HTR-8/SVneo (cell line): ENCODE measurements at places on chromosomes 2 and 18.

- DNase-seq, result peak; percentile 30
Measured at GRCh38 chr2:207530160-207531031, 634 bp downstream of the CREB1 start.

DNA sequence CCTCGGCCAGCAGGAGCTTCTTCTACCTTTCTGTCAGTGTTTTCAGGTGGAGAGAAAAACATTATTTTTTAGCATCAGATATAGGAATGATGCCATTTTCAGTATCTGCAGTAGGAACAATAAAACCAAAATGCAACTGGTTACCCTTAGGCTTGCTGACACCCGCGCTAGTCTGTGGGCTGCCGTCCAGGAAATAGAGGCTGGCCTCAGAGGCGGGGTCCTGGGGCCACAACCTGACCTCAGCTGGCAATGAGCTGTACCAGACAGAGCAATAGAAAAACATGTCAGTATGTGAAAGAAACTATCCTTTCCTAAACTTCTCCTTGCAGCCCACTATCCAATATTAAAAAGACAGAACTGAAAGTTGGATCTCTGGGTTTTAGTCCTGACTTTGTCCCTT, 4.6 kb upstream of the ST6GAL2 start:
- DNase-seq, result no peak

DNA sequence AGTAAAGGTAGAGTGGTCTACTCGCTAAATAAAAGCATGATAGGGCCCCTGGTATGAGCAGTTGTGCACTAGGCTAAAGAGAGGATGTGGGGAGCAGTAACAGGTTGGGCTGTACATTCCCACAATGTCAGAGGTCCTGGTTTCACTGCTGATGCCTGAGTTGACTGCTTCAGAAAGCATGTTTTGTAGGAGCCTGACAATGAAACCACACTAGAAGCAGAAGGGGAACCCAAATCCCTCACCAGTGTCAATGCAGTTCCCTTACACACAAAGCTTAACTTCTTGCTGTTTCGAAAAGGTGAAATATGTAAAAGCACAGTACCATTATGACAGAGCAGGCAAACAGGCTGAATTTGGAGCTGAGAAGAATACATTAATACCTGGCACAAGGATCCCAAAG, 291.7 kb upstream of the KYNU start:
- no peak for DNase-seq

- DNase-seq, result no peak
Measured at GRCh38 chr18:13018374-13018773, 27.2 kb downstream of the CEP192 start.

- no peak for DNase-seq
Measured at GRCh38 chr2:233280114-233280693, 27.4 kb upstream of the SAG start.

DNA sequence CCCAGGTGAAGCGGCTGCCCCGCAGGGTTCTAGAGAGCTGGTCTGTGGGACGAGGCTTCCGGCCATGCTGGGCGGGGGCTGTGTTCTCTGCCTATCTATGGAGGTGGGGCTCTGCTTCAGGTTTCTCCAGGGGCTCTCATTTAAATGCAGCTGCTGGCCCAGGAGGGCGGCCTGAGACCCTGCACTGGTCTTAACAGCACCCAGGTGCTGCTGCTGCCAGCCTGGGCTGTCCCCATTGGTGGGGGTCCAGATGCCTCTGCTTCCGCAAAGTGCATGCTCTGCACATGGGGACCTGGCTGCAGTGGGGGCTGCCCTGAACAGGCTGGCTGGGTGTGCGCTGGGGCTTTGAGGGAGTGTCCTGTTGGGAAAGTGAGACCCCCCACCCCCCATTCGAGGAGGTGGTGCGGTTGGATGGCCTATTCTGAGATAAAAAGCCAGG, 29.7 kb upstream of the ALLC start:
- no peak for DNase-seq

- no peak for DNase-seq
Measured at GRCh38 chr2:63737081-63737751, 104.5 kb upstream of the UGP2 start.

GRCh38 chr2:39128919-39129391, 8.1 kb upstream of the SOS1 start:
- DNase-seq, result no peak

GRCh38 chr18:47586418-47587070, 335.1 kb upstream of the SKOR2 start:
- no peak for DNase-seq

- no peak for DNase-seq
Measured at GRCh38 chr2:117232305-117232704, 582.2 kb upstream of the DDX18 start.

DNA sequence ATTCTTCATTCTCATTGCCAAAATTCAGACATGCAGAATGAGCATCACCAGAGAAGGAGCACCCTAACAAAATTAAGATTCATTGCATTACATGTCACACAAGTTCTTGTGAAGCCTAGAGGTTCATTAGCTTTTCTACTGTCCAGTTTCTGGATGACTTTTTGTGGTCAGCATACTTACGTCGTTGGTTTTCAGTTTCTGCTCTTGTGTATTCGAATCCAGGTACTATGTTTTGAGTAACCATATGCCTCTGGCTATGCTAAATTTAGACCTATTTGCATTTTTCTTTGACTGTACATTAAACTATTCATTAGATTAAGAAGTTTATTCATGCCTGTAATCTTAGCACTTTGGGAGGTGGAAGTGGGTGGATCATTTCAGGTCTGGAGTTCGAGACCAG, 251.3 kb downstream of the PARD3B start:
- no peak for DNase-seq

DNA sequence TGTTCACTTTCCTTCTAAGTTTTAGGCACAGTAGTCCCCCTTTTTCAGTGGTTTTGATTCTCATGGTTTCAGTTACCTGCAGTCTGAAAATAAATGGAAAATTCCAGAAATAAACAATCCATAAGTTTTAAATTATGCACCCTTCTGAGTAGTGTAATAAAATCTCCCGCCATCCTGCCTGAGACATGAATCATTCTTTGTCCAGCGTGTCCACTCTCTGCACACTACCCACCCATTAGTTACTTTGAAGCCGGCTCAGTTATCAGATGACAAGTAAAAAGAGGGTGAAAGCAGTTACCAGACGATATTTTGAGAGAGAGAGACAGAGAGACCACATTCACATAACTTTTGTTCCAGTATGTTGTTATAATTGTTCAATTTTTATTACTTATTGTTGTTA, 400.5 kb downstream of the TMX3 start:
- DNase-seq, result peak; percentile 3

GRCh38 chr2:233811732-233812131, 33.6 kb downstream of the MROH2A start:
- DNase-seq, result no peak

DNA sequence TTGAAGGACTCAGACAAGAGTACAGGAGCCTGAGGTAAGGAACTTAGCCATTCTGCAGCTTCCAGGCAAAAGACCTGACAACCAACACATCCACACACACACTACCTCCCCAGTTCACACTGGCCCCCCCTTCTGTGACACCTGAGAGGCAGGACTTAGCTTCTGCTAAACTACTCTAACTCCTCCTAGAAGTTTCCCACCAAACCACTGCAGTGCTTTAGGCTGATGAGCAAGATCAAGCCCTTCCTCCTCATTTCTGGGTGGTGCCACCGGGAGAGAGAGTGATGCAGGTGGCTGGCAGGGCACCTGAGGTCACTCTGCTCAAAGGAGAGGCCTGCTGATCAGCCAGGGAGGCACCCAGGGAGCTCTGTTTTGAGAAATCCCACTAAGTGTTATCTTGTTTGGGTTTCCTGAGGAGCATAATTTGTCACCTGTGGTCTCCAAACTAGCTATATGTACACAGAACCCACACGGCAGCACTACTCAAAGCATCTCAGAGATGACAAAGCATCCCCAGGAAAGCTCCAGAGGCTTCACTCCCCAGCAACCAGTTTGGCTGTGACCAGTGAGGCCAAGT, 188.4 kb downstream of the MYO5B start:
- DNase-seq, result no peak

- no peak for DNase-seq
Measured at GRCh38 chr18:52670896-52671295, 330.9 kb downstream of the DCC start.

- no peak for DNase-seq
Measured at GRCh38 chr2:191965733-191966132, 118.8 kb upstream of the CAVIN2 start.

GRCh38 chr2:171208657-171209056, 48.0 kb upstream of the TLK1 start:
- no peak for DNase-seq

GRCh38 chr18:79478484-79479115, 82.9 kb downstream of the NFATC1 start:
- DNase-seq, result no peak

- DNase-seq, result peak; percentile 85
Measured at GRCh38 chr2:20065885-20066602, 14.6 kb upstream of the LAPTM4A start.

DNA sequence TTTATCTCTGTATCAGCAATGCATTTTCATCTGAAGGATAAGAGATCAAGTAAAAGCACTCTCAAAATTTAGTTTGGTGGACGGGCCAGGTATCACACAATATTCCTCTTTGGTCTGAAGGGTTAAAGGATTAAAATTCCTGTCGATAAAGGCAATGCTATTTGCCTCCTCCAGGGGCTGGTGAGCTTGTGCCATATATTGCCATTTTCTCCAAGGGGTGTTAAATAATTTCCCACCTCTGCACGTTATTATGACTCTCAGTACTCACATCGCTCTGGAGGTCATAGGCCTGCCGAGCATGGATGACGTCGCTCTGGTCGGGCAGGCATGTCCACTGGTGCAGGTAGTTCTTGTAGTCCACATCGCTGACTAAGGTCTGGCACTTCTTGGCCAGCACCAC, 94.2 kb downstream of the NEB start:
- DNase-seq, result no peak

- no peak for DNase-seq
Measured at GRCh38 chr2:310994-311393, 23.1 kb upstream of the ALKAL2 start.

DNA sequence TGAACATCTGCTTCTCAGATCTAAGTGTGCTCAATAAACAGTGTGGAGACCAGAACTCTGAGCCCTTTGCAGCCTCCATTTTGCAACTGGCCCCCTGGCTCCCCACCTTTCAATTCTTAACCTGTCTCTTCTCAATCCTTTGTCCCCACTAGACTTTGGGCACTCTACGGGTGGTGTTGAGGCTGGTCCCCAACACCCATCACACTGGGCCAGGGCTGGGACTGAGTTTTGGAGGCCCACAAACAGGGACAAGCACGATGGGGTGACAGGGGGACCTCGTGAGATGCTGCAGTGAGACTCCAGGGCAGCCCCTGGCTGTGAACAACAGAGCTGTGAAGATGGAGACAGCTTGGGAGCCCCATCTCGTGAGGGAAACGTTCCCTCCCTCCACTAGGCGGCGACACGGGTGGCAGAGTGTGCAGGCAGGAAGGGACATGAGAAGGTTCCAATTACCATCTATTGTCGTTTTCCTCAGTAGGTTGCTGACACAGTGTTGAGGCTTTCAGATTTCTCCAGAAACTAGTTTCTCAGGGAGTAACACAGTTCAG, 1.2 kb downstream of the ANKMY1 start:
- peak; percentile 40 for DNase-seq

DNA sequence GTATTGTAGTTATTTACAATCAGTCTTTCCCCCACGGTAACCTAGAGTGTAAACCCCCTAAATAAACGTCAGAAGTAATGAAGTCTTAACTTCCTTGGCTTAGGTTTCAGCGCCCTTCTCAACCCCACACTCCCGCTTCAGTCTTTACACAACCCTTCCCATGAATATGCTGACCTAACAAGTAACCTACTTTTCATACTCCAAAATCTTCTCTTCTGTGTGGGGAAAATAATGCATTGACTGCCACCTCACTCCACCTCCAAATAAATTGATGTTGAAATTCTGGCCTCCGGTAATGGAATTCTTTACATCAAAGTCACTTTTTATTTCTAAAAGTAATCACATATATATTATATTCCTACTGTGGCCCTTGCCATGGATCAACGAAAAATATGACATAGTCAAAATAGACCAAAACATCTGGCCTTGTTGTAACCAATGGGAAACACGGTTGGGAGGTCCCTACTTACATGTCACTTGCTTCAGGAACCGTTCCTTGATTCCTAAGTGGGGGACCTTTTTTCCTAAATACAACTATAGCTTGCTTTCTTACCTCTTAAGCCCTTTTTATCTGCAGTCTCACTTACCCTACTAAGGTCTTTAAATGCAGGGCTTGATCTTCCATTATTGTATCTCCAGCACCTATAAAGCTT, 961 bp downstream of the GEN1 start:
- no peak for DNase-seq

DNA sequence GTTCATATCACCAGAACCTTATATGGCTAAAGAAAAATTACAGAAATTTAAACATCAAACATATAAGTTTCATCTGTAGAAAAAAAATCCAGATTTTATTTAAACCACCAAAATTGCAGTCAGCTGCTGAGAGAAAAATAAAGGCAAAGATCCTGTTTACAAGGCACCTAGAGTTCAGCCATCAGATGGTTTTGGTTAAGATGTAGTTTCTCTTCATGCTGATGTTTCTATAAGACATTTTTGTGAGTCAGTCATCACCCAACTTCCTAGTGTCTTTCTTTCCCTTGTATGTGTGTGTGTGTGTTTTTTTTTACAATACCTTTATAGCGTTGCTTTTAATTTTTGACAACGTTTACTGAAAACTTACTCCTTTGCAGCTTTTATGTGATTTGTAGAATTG, 26.1 kb upstream of the MMADHC start:
- no peak for DNase-seq

DNA sequence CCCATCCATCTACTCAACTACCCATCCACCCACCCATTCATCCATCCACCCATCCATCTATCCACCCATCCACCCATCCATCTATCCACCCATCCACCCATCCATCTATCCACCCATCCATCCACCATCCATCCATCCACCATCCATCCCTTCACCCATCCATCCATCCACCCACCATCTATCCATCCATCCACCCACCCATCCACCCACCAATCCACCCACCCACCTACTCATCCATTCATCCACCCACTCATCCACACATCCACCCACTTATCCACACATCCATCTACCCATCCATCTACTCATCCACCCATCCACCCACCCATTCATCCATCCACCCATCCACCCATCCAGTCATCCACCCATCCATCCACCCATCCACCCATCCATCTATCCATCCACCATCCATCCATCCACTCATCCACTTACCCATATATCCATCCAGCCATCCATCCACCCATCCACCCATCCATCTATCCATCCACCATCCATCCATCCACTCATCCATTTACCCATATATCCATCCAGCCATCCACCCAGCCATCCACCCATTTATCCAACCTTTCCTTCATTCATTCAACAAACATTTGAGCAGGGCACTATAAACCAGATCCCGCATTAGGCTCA, 2.1 kb upstream of the NGEF start:
- no peak for DNase-seq

- DNase-seq, result no peak
Measured at GRCh38 chr2:215684448-215685237, 248.8 kb upstream of the FN1 start.

- no peak for DNase-seq
Measured at GRCh38 chr18:57998461-57998860, 45.6 kb upstream of the NEDD4L start.

DNA sequence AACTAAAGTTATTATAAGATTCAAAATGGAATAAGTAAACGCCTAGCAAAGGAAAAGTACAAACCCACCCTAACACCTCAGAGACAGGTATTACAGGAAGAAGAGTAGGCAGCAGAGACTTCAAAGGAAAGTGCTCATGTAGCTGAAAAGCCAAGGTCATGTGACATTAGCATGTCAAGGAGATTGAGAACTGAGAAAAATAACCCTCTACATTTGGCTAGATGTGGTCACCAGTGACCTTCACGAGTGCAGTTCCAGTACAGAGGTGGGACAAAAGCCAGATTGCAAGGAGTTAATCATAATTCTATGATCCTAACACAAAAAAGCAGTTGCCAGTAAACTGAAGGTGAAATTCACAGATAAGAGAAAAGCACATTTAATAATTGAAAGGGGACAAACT, 252.7 kb downstream of the ZEB2 start:
- DNase-seq, result no peak
